Lower lobe of right lung (tissue), 2 donors: ENCODE measurements at places on chromosomes 11 and 22.

- no peak for DNase-seq
Measured at GRCh38 chr11:35146074-35146521, 7.1 kb downstream of the CD44 start.

GRCh38 chr22:30890686-30891442 is 77.7 kb downstream of the MORC2 start:
- DNase-seq: no peak

GRCh38 chr11:67820081-67820480 is 145.7 kb upstream of the ALDH3B2 start:
- DNase-seq: no peak

- no peak for DNase-seq
Measured at GRCh38 chr11:47435687-47436086, 9.4 kb upstream of the PSMC3 start.

DNA sequence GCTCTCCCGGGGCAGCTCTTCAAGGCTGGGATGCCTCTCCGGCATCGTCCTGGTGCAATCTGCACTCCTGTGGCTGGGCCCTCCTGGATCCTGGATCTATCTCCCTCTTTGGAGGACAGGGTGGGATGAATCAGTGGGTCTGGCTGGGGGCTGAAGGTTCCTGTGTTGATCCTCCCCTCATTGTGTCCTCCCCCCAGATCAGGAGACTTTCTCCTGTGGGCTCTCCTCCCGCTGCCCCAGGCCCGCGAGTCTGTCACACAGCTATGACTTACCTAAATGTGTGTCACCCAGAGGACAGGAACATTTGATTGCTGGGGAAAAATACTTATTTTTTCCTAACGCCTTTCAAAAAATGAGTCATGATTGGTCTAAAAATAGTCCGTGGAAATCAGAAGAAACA is 106.8 kb upstream of the NECTIN1 start:
- DNase-seq: no peak

GRCh38 chr11:43736502-43737200 is 56.1 kb downstream of the HSD17B12 start:
- no peak for DNase-seq

GRCh38 chr22:37343863-37344734 is 61.8 kb downstream of the CYTH4 start:
- DNase-seq: no peak

GRCh38 chr11:131877246-131877942 is 507.0 kb downstream of the NTM start:
- DNase-seq: no peak

DNA sequence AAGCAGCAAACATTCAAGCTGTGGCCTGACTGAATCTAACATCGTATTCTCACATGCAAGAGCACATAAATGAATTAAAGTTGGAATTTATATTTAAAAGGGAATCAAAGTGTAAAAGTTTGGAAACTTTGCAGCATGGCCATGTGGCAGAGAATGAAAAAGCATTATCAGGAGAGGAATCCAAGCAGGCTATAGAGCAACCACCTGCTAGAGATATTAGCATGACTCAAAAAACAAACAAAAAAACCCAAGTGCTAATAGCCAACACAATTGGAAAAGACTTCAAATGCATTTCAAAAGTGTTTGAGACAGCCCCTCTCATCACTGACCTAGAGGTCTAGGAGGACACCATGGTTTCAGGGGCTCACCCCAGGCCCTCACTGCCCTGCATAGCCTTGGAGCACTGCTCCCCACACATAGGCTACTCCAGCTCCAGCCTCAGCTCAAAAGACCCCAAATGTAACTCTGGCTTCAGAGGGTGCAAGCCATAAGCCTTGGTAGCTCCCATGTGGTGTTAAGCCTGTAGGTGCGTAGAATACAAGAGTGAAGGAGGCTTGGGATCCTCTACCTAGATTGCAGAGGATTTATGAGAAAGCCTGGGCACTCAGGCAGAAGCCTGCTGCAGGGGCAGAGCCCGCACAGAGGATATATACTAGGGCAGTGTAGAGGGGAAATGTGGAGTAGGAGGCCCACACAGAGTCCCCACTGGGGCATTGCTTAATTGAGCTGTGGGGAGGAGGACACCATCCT is 1.7 kb upstream of the KRTAP5-7 start:
- DNase-seq: no peak
